Thyroid gland (tissue), 4 donors: ENCODE measurements at places on chromosomes 1 and 21.
A peak's percentile ranks its signal among the peaks of the same experiment; 100 is the strongest.

- no peaks in the 10 kb centered on the region for H3K36me3 ChIP-seq
- no peak for DNase-seq
- no peak overlapping the region for H3K4me3 ChIP-seq
- H3K27me3 ChIP-seq, result no peaks in the 10 kb centered on the region
- no peak overlapping the region for H3K27ac ChIP-seq
Observed at GRCh38 chr1:153360592-153361479, 3.2 kb downstream of the S100A9 start.

DNA sequence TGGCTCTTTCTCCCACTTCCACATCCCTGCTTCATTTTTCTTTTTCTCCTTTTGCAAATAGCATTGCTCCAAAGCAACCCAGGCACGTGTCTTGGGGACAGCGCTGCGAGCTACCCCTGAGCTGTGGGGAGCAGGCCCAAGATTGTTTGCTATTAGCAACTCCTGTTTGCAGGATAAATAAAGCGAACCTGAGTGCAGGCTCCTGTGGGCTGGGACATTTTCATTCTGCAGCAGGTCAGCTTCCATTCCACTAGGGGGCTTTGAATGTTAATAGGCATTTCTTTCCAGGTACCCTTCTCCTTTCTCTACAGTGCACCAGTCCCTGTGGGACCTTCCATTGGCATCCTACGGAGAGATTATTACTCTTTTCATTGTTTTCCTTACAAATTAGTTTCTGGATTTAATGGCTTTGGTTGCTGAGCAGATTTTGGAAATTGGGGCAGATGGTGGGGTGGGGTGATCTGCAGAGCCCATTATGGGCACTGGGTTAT, 54.0 kb downstream of the OLFML3 start:
- H3K27me3 ChIP-seq, result no peaks in the 10 kb centered on the region
- no peak overlapping the region for H3K4me3 ChIP-seq
- no peaks in the 10 kb centered on the region for H3K36me3 ChIP-seq
- no peaks in the 10 kb centered on the region for H3K4me1 ChIP-seq
- no peak overlapping the region for H3K27ac ChIP-seq
- DNase-seq, result peak; percentile 1

DNA sequence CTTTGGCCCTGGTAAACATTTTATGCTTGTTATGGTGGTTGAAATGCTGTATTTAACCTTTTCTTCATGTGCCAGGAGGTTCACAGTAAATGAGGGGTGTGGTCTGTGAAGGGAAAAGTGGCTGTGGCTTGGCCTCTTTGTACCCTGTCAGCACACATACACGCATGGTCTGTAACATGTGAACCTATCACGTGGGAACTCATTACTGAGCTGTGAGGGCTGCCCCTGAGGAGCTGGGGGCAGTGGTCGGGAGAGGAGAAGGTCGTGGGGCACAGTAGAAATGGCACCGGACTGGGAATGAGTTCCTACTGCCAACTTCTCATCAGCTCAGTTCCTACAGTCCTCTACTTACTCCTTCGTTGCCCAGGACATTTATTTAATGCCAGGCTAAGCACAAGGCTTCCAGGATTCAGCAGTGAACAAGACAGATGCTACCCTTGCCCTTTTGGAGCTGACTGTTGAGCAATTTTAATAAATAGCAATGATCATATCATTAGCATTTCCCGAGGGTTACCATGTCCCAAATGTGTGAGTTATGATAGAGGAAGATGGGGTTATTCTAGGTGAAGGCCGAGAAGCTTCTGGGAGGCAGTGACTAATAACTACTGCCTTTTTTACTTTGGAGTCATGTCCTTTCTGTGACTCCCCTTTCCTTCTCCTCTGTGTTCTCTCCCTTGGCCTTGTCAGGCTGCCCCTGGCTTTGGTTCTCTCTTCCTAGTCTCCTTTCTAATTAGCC, 38.8 kb downstream of the DDR2 start:
- H3K27me3 ChIP-seq, result no peaks in the 10 kb centered on the region
- no peak overlapping the region for H3K4me3 ChIP-seq
- H3K36me3 ChIP-seq, result no peaks in the 10 kb centered on the region
- peak overlapping the region; percentile 34 for H3K27ac ChIP-seq

DNA sequence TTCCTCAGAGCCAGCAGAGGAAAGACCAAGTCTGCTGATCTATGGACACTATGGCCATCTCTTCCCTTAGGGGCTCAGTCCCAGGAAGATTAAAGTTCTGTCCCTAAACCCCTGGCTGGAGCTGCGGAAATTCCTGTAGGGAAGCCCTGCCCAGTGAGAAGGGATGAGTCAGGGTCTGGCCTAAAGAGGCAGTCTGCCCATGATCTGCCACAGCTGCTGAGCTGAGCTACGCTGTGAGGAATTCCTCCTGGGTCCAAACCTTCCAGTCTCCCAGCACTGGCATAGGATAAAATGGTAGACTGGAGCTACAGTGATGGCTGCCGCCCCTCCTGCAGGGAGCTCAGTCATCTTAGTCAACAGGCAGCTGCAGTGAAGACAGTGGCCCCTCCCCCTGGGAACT, 213.7 kb downstream of the BRINP2 start:
- no peak overlapping the region for H3K4me3 ChIP-seq
- H3K4me1 ChIP-seq, result no peaks in the 10 kb centered on the region
- no peaks in the 10 kb centered on the region for H3K36me3 ChIP-seq
- no peak for DNase-seq
- no peaks in the 10 kb centered on the region for H3K27me3 ChIP-seq

GRCh38 chr1:224759681-224760091, 143.6 kb downstream of the CNIH3 start:
- H3K27ac ChIP-seq, result no peak overlapping the region
- no peaks in the 10 kb centered on the region for H3K27me3 ChIP-seq
- no peak for DNase-seq

DNA sequence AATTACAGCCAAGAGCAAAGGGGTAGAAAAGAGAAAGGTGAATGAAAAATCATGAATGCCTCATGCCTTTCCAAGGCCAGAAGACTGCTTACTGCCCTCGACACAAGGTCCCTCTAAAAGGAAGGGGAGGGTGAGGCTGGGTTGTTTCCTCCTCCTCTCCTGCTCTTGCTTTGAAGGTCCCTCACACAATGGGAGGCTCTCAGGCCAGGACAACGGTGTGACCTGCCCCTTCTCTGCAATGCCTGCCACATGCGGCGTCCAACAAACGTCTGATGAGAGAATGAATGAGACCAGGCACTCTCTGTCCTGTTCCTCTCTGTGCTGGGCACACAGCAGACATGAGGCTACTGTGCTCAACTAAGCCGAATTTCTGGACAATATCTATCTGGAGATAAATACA, 51.3 kb downstream of the SSBP3 start:
- no peaks in the 10 kb centered on the region for H3K36me3 ChIP-seq
- no peak overlapping the region for H3K4me3 ChIP-seq
- no peaks in the 10 kb centered on the region for H3K27me3 ChIP-seq
- peaks cover 25% of the 10 kb centered on the region for H3K4me1 ChIP-seq
- H3K27ac ChIP-seq, result no peak overlapping the region

GRCh38 chr1:218371927-218372672, 27.0 kb downstream of the TGFB2 start:
- no peak for DNase-seq
- peaks cover 11% of the 10 kb centered on the region for H3K4me1 ChIP-seq
- H3K27ac ChIP-seq, result no peak overlapping the region
- no peaks in the 10 kb centered on the region for H3K27me3 ChIP-seq
- no peak overlapping the region for H3K4me3 ChIP-seq

GRCh38 chr1:243917863-243918565, 68.0 kb upstream of the AKT3 start:
- peaks cover 5% of the 10 kb centered on the region for H3K4me1 ChIP-seq
- H3K36me3 ChIP-seq, result no peaks in the 10 kb centered on the region

DNA sequence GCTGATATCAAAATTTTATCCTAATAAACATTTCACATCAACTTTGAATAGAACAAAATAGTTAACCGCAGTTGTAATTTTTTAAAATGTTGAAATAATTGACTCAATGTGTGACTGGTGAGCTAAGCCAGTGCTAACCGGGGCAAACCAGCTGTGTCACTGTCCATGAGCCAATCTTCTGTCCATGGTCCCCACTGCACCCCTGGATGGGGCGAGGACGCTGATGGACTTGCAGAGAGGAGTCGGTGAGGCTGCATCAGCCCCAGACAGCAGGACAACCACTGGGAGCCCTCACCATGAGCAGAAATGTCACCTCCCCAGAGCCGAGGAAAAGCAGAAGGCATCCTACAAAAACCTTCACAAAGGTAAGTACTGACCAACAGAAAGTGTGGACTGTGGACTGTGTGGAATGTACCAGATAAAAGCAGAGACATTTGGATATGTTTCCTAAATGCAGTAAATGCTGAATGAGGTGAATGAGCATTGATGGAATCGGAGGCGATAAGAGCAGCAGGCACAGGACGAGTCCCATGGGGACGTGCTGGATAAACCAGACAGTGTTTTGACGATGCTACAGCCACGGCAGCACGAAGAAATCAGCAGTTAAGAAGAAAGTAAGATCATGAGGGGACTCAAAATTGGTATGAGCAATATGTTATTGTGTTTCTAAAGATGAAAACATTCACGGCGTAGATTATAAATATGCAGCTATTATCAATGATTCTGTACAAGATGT, 115.0 kb upstream of the BACE2 start:
- no peaks in the 10 kb centered on the region for H3K27me3 ChIP-seq
- no peak overlapping the region for H3K4me3 ChIP-seq
- H3K4me1 ChIP-seq, result no peaks in the 10 kb centered on the region
- H3K27ac ChIP-seq, result no peak overlapping the region
- no peak for DNase-seq

DNA sequence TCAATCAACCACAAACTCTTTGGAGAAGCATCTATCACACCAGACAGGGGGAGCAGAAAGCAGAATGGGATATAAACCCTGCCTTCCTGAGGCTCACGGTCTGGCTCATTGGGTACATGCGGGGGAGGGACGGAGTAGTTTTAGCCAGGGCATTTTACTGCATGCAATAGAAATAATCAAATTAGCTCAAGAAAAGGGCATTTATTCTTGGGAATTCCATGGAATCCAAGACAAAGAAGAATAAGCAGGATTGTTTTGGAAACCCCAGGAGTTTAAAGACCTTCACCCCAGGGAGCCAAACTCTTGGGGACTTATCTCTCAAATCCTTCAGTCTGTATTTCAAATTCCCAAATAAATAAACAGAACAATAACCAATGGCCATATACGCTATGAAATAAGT, 5.2 kb upstream of the KAZN start:
- H3K4me1 ChIP-seq, result peaks cover 18% of the 10 kb centered on the region
- H3K27me3 ChIP-seq, result no peaks in the 10 kb centered on the region
- no peak for DNase-seq
- no peaks in the 10 kb centered on the region for H3K36me3 ChIP-seq

- H3K4me1 ChIP-seq, result no peaks in the 10 kb centered on the region
- no peak overlapping the region for H3K4me3 ChIP-seq
- H3K27me3 ChIP-seq, result no peaks in the 10 kb centered on the region
- no peak overlapping the region for H3K27ac ChIP-seq
- DNase-seq, result no peak
Observed at GRCh38 chr1:229474509-229474908, 33.6 kb downstream of the NUP133 start.

GRCh38 chr1:56385314-56385713, 194.0 kb downstream of the PLPP3 start:
- no peaks in the 10 kb centered on the region for H3K27me3 ChIP-seq
- no peak overlapping the region for H3K4me3 ChIP-seq
- no peak for DNase-seq
- peaks cover 6% of the 10 kb centered on the region for H3K4me1 ChIP-seq
- no peaks in the 10 kb centered on the region for H3K36me3 ChIP-seq

- no peaks in the 10 kb centered on the region for H3K27me3 ChIP-seq
- H3K4me3 ChIP-seq, result no peak overlapping the region
- H3K4me1 ChIP-seq, result peaks cover 11% of the 10 kb centered on the region
- no peaks in the 10 kb centered on the region for H3K36me3 ChIP-seq
- no peak overlapping the region for H3K27ac ChIP-seq
Observed at GRCh38 chr1:228075801-228076271, 6.7 kb upstream of the ARF1 start.

GRCh38 chr1:185644531-185644930, 89.7 kb upstream of the HMCN1 start:
- H3K4me1 ChIP-seq, result peaks cover 17% of the 10 kb centered on the region
- DNase-seq, result no peak
- no peaks in the 10 kb centered on the region for H3K36me3 ChIP-seq
- no peaks in the 10 kb centered on the region for H3K27me3 ChIP-seq
- H3K4me3 ChIP-seq, result no peak overlapping the region

- no peak for DNase-seq
- peak overlapping the region; percentile 46 for H3K27ac ChIP-seq
- H3K36me3 ChIP-seq, result no peaks in the 10 kb centered on the region
- H3K4me1 ChIP-seq, result peaks cover 30% of the 10 kb centered on the region
- H3K4me3 ChIP-seq, result no peak overlapping the region
Observed at GRCh38 chr1:116288201-116288598, 84.8 kb upstream of the ATP1A1 start.

DNA sequence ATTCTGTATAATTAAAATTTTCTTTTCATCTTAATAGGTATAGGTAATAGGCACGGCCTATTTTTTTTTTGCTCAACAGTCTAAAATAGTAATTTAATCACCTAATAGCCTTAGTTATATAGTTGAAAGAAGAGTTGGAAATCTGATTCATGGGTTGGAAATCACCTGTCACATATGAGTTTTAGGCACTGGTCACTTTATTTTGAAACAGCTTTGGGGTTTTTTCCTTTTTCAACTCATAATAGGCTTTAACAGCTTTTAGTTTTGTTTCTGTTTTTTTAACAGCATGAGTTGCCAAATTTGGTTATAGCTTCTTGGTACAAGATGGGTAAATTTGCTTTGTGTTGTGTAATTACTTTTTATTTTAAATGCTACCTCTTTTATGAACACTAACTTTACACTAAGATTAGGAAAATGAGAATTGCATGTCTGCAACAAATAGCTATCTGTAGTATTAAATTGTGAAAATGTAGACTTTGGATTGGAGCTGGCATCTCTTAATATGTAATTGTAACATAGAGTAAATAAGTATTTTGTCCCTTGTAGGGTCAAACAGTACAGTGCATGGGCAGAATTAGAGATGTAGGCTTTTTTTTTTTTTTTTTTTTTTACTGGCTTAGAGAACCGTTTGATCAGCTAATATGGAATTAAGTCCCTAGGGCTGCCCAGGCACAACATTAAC, 109.8 kb downstream of the OSBPL9 start:
- DNase-seq, result no peak
- no peak overlapping the region for H3K4me3 ChIP-seq
- H3K36me3 ChIP-seq, result no peaks in the 10 kb centered on the region
- no peaks in the 10 kb centered on the region for H3K27me3 ChIP-seq
